GF-D8 (cell line): ENCODE measurements at places on chromosomes 13 and 19.

DNA sequence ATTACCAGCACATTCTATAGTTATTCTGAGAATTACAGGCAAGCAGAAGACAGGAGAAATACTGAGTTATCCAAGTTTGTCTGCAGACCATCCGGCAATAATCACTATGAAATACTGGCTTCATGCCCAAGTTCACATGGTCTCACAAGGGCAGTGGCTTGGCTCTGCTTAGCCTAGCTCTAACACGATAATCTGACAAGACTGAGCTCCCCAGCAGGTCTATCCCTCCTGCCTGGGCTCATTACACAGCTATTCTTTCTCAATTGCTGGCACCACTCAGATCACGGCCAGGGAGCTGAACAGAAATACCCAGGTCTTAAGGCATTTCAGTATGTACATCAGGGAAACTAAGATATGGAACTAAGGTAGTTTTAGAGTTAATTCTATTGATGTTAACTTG lies 361.6 kb upstream of the PCDH20 start:
- no peak for DNase-seq

DNA sequence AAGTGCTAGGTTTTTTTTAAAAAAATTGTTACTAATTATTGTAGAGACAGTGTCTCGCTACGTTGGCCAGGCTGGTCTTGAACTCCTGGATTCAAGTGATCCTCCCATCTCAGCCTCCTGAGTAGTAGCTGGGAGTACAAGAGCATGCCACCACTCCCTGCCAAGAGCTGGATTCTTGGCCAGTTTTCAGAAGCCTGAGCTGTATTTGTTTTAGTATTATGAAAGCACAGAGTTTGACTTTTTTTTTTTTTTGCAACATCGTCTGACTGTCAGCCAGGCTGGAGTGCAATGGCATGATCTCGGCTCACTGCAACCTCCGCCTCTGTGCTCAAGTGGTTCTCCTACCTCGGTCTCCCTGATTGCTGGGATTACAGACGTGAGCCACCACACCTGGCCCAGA lies 7.0 kb downstream of the ARMC6 start:
- no peak for DNase-seq

DNA sequence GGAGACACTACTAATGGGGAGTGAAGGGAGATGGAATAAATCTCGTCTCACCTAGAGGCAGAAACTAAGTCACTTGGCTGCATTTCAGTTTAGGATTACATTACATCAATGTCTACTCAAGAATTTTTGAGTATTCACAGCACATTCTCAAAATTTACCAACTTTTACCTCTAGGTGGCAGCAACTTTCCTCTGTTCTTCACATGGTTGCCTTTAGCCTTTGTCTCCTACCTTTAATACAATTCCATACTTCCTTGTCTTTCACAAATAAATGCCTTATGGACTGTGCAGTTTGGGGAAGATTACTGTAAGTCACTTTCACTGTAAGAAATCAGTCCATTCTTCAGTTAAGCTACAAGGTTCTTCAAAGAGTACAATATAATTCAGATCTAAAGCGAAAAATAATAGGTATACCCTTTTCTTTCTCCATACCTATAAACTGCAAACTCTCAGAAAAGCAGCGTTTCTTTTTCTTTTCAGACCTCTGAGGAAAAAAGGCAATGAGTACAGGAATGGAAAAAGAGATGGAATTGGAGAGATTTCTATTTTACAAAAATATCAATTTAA lies 379.4 kb downstream of the KLF12 start:
- peak; percentile 17 for DNase-seq

DNA sequence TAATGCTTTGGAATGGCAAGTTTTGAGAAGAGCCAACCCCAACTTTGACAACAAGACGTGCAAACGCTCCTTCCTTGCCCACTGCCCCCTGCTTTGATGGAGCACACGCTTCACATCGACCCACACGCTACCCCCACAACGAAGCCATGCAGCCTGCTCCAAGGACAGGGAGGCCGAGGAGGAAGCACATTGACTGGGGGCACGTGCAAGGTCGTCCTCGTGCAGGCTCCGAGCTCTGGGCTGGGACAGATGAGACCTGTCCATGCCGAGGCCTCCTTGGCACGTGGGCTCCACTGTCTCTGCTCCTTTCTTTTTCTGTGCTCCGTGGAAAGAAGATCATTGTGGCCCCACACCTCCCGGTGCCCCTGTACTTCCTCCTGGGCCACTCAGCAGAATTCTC lies 309.0 kb downstream of the TEX29 start:
- no peak for DNase-seq

DNA sequence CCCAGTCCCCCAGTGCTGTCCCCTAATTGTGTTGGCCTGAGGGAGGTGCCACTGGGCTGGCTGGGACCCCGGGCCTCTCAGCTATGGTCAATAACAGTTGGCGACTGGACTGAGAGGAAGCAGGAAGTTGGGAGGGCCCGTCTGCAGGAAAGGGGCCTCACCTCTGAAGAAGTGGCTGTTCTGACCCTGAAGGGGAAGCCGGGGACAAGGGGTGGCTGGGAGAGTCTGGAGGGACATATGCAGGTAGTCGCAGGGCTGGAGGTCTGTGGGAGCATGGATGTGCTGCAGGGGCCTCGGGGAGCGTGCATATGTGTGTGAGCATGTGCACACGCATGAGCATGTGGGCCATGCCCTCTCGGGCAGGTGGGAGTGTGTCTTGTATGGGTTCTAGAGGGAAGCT lies 5.9 kb downstream of the PKN1 start:
- DNase-seq, result peak; percentile 40

GRCh38 chr19:43526884-43527859 lies at the start of gene ETHE1:
Gene ETHE1 (minus strand): TSS chr19:43527201. CDS start chr19:43527177, 24 bp downstream.
- DNase-seq, result peak; percentile 40

GRCh38 chr19:6739883-6740588 lies 556 bp downstream of the TRIP10 start:
- no peak for DNase-seq

DNA sequence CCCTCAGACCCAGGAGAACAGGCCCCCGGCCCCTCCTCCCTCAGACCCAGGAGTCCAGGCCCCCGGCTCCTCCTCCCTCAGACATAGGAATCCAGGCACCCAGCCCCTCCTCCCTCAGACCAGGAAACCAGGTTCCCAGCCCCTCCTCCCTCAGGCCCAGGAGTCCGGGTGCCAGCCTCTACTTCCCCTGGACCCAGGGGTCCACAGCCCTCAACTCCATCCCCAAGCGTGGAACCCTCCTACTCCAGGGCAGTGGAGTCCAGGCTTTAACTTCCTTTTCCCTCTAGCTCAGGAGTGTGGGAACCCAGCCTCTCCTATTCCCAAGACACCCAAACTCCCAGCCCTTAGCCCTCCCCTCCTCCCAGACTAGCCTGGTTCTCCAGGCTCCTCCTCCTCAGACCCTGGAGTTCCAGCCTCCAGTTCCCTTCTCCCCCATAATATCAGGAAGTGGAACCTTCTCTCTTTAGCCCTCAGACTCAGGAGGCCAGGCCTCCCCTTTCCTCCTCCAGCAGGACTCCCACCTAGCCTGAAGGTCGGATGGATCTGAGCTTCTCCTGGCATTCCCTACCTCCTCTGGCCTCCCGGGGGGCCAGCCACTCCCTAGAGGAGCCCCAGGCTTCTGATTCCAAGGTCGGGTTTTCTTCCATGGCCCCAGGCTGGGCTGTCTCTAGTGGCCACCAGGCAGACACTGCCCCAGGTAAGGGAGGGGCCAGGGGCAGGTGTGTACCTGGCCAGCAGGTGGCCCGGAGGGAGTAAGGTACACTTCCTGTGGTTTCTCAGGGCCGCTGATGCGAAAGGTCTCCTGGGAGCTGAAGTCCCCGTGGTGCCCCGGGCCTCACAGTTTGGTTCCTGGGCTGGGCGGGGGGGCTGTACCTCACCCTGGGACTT lies at the start of gene TMC4:
Gene TMC4 (minus strand): TSS at position 690 of the 888 bp plus-strand sequence. CDS start 43 bp downstream, at position 647.
- no peak for DNase-seq

- DNase-seq, result no peak
Observed at GRCh38 chr19:18320865-18321733, 1.8 kb downstream of the LSM4 start.

- DNase-seq, result peak; percentile 13
Observed at GRCh38 chr19:52138278-52138982, 1.3 kb downstream of the ZNF616 start.

DNA sequence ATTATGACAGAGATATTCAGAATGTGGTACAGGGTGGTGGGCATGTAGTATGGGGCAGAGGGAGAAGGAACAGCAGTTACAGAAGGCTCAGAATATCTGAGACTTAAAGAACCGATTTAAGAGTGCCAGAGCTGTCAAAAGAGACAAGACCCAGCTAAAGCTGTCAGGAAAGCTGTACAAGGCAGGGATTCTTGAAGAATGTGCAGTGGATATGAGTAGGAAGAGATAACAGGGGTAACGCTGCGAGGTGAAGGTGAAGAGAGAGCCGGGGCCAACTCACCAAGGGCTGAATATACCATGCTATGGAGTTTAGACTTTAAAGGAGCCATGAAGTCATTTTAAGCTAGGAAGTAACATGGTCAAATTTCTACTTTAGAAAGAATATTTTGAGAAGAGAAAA lies 381.0 kb downstream of the DIAPH3 start:
- no peak for DNase-seq

DNA sequence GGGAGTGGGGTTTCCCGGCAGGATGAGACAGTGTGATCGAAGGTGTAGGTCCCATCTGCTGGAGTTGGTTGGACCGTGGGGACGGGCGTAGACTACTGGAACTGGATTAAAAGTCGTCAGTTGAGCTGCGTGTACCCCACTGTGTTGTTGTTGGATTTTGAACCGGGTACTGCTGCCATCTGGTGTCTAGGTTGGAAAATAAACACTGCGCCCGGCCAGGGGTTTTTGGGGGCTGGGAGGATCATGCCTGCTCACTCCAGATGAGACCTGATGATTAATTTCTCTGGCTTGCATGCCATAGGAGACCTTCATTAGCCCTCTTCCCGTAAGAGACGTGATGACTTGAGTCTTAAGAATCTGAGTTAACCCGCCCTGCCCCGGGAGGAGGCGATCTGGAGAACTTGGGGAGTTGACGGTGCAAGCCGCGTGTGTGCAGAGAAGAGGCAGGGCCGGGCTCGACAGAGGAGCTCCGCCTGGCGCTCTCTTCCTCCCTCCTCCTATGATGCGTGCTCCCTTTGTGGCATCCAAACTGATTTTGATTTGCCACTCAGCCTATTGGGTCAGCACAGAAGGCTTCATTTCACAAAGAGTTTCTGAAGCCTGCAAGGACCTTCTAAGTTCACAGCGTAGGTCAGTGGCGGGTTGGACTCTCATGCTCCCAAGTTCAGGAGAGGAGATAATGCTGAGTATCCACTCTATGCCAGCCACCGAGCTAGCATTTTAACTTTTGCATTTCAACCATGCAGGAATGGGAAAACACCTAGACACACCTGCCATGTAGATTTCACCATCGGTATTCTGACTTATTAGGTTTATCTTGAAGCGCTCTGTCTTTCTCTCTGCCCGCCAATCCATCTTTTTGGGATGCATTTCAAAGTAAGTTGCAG lies 2.7 kb downstream of the UHRF1 start:
- DNase-seq, result no peak

DNA sequence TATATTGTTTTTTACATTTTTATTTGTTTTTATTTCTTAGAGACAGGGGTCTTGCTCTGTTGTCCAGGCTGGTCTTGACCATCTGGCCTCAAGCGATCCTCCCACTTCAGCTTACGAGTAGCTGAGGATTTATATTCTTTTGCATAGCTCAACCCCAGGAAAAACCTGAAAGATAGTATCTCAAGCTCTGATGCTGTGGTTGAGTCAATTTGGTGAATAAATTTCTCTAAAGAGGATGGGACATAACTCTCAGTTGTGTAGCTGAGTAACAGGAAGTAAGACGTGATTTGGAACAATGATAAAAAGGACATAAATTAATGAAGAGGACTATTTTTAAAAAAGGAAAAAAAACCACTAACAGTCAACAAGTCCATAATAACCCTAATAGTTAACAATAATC lies 79.8 kb upstream of the TNFSF11 start:
- DNase-seq, result no peak

DNA sequence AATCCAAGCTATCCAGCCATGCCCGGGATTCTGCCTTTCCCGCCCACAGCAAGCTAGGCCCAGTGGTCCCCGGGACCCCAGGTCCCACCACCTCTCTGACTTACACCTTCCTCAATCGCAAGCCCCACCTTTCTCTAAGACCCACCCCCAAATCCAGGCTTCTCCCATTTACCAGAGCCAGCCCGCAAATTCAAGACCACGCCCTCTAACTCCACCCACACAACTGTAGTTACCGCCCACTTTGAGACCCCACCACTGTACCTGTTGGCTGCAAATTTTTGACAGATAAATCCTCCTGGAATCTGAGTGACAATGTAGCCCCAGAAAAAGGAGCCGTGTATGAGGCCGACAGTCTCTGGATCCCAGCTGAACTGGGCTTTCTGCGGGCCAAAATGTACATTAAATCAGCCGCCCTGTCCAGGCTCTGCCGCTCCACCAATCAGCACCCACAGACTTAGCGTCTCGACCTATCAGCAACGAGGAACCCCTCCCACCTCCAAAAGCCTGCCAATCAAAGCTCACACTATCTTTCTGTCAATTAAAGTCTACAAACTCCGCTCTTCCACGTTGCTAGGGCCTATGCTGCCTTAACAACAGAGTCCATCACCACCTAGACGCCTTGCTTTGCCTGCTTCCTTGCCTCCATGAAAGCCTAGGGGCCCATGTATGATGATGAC lies 6.3 kb downstream of the SLC17A7 start:
- DNase-seq, result no peak

GRCh38 chr19:48660852-48661710 lies 11.7 kb downstream of the NTN5 start:
- DNase-seq, result no peak

- no peak for DNase-seq
Observed at GRCh38 chr13:99572921-99573320, 71.6 kb downstream of the TM9SF2 start.

- no peak for DNase-seq
Observed at GRCh38 chr13:31234729-31235128, 35.0 kb downstream of the B3GLCT start.

GRCh38 chr19:1123885-1124677 lies 20.3 kb downstream of the GPX4 start:
- no peak for DNase-seq

DNA sequence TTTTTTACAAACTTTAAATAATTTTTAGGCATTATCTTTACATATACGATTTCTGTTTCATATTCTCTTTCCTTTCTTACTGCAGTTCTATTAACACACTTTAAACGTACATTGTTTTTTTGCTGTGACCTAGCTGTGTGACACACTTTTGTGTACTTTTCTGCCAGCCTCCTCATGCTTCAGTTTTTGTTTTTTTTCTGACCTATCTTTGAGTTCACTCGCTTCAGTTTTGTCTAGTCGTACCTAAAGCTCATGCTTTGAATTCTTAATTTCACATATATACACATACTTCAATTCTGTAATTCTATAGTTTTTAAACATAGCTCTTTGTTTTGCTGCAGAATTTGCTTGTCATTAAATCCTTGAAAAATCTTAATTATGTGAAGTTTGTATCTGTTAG lies 150.4 kb downstream of the PDS5B start:
- DNase-seq, result no peak

DNA sequence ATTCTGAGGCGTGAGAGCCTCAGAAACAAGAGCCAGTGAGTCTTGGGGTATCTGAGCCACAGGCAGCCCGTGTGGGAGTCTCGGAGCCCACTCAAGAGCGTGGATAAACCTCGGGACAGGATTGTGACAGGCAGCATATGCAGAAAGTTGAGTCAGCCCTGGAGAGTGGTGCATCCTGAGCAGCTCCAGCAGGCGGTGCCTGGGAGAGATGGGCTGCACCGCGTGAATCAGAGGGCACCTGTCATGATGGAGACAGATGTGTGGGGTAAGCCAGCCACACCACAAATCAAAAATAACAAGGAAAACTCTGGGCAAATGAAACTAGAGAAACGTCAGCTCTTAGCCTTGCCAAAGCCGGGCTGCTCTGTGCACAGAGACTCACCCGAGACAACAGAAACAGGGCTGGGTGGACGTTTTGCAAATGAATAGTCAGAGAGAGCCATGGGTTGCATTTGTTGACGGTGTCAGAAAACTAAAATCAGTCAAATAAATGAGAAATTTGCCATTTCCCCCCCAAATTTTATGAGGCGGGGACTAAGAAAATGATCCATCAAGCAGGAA lies 30.0 kb upstream of the POP4 start:
- DNase-seq, result no peak
